NCI-H1048 (cell line): ENCODE measurements at places on chromosomes 2 and 18.

DNA sequence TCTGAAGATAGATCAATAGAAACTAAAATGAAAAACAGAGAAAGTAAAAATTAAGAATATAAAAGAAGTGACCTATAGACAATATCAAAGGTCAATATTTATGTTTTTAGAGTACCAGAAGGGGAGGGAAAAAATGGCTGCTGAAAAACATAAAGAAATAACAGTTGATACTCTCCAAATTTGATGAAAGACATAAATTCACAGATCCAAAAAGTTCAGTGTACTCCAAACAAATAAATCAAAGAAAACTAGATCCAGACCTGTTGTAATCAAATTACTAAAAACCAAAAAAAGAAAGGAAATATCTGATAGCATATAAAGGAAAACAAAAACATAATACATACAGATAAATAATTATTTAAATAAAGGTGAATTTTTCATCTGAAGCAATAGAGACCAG is 1689.1 kb upstream of the TMEFF2 start:
- DNase-seq: no peak

DNA sequence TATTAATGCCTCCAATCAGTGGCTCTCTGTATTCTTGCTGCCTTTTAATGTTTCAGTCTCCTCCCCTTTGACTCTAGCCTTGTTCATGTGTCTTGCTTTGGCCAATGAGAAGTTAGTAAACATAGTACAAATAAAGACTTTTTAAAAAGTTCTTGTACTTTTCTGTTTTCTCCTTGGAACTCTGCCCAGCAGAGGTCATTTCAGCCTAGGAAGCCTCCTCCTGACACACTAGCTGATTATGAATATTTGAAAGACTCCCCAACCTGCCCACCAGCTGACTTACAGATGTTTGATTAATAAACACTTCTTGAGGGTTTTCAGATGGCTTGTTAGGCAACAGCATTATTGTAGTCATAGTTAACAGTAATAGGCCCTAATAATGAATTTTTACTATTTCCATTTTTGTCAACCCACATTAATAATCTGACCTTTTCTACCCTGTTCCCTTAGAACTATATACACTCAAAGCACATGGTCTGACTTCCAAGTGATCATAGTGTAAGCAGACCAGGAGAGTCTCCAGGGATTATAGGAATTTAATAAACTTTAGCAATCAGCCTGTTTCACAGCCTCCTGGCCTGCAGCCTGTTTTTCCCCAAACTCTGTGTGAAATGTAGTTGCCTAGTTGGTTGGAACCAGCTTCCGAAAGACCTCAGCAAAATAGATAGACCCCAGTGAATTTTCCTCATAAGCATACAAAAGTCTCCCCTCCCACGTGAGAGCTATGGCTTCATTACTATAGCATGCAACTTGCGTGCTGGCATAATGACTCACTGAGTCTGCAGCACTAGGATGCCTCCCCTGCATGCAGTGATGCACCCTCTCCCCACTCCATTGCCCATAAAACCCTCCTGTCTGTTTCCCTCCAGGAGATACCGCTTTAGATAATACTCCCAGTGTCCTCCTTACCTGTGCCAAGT is 670.7 kb upstream of the ZNF804A start:
- no peak for DNase-seq

DNA sequence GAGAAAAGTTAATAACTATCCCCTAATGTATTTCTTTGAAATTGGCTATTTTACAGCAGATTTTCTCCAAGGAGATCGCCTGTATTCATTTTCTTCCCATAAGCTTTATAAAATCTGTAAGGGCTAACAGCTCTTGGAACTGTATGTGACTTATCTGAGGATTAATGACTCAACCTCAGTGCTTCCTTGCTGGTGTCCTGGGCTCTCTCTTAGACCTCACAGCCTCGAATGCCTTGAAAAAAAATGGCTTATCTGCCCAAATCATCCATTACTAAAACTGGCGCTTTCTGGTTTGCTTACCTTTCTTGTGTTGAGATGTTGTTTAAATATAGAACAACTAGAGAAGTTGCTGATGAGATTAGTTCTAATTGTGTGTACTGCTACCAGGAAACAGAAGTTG is 713.6 kb downstream of the SLC4A3 start:
- no peak for DNase-seq

DNA sequence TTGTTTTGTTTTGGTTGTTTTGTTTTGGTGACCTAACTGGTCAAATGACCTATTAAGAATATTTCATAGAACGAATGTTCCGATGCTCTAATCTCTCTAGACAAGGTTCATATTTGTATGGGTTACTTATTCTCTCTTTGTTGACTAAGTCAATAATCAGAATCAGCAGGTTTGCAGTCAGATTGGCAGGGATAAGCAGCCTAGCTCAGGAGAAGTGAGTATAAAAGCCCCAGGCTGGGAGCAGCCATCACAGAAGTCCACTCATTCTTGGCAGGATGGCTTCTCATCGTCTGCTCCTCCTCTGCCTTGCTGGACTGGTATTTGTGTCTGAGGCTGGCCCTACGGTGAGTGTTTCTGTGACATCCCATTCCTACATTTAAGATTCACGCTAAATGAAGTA is at the start of gene TTR:
TSS of gene TTR (plus strand) at position 250 of the 400 bp plus-strand sequence. CDS start at position 276, 26 bp downstream.
- no peak for DNase-seq

DNA sequence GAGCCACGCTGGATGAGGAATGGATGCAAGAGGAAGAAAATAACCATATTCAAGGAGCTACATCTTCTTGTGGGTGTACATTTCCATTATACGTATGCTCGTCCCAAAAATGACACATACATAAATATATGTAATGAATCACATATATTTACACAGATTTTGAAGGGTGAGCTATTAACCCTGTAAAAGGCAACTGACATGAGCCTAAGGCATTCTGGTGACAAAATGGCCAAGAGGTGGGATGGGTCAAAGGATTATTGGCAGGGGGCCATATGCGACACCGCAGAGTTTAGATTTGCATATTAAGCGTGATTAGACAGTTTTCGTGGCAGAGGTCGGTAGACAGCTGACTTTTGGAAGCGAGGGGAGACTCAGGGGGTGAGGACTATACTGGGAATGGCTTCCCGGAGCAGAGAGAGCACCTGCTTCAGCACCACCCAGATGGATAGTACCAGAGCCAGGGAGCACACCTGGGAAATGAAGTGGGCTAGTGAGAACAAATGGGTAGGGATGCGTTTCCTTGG is 431 bp upstream of the CNRIP1 start:
- DNase-seq: no peak

DNA sequence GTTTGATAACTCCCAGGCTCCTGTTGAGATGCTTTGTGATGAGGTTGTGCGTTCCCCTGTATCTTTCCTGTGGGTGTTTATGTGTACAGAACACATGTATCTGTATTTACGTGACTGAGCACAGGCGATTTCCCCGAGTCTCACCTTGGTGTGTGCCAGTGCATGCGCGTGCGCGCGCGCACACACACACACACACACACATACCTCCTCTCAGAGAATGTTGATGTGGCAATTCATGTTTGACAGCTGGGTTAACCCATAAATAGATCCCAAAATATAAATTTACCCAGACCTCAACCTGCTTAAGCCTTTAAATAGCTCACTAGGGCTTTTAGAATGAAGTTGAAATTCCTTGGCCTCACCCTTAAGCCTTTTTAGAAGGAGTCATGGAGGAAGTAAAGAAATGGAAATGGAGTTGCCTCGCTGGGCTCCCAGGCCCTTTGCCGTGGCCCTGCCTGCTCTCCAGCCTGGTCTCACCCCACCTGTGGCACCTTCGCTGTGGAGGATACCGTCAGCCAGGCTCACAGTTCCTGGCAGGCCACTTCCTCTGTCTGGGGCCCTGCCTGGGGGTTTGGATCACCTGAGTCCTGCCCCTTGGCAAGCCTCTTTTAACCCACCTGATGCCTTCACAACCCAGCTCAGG is 20.3 kb downstream of the AGAP1 start:
- no peak for DNase-seq

- DNase-seq: no peak
These were observed 100.4 kb downstream of the LDLRAD4 start for GRCh38 chr18:13318731-13319501.

GRCh38 chr18:53417003-53417402 is 807.5 kb downstream of the MBD2 start:
- DNase-seq: no peak

- no peak for DNase-seq
These were observed 321.2 kb upstream of the VRK2 start for GRCh38 chr2:57725337-57725947.

DNA sequence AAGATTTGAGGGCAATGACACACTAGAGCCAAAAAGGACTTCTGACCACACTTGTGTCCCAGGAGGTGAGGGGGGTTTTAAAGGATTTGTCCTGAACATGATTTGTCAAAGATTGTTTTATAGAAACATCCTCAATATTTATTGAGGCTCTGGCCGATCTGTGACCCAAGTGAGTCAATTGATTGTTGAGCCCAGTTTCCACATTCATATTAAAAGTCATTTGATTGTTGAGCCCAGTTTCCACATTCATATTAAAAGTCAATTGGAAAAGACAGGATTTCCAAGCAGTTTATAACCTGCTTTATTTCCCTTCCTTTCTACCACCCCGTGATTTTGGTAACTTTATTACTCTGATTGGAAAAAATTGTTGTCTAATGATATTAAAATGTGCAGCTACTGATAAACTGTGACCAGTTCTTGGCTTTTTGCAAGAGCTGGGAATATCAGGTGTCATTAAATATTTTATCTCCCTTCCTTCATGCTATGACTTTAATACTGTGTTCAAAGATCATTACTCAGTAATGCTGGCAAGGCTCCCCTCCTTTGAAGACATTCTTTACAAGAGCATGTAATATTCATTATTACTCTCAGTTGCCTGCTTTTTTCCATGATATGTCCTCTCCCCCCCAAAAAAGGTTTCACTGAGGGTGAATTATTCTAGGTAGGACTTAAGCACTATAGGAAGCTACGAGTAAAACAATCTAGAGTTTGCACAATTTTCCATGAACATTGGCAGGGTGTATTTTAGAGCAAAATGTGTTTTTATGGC is 75.3 kb downstream of the HRH4 start:
- DNase-seq: no peak

DNA sequence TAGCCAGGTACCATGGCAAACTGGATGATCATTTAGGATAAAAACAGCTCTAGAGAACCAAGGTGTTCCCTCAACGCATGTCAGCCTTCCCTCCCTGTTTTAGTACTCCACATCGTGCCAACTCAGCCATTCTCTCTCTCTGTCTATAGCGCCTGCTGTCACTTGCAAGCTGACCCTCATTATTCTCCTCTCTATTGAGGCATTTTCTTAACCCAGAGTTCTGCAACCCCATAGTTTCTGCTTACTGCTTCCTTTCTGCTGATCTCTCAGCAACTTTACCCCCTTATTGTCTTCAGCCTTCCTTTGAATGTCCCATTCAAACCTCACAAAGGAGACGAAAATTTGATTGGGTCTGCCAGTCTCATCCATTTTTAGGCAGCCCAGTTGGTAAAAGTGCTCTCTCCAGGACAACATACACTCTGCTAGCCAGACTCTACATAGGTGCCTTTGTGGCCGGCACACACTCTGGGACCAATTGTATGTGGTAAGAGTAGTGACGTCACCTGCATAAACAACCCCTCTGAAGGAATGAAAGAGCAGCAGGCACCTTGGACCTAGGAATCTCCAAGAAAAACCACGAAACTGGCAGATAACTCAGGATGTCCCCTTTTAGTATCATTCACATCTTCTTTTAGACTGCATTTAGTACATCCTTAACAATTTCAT is 367.2 kb upstream of the KCNH7 start:
- DNase-seq: no peak

DNA sequence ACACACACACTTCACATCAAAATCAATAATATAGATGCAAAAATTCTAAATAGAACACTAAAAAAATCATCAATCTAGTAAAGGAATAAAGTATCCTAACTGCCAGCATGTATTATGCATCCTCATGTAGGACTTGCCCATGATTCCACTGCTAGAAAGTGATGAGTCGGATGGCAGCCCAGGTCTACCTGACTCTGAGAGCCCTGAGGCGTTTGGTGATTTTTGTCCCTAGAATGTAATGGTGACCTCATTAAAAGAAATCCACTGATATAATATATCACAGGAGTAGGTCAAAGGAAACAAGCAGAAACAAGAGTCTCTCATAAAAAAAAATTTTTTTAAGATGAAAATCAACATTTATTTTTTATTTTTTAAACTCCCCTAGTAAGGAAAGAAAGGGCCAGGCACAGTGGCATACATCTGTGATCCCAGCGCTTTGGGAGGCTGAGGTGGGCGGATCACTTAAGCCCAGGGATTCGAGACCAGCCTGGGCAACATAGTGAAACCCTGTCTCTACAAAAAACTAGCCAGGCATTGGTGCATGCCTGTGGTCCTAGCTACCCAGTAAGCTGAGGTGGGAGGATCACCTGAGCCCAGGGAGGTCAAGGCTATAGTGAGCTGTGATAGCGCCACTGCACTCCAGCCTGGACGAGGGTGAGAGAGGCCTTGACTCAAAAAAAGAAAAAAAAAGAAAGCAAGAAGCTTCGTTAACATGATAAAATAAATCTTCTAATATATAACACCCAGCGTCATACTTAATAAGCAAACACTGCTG is 24.4 kb upstream of the ACTG2 start:
- no peak for DNase-seq

GRCh38 chr2:39538718-39539117 is 101.6 kb upstream of the MAP4K3 start:
- DNase-seq: no peak

DNA sequence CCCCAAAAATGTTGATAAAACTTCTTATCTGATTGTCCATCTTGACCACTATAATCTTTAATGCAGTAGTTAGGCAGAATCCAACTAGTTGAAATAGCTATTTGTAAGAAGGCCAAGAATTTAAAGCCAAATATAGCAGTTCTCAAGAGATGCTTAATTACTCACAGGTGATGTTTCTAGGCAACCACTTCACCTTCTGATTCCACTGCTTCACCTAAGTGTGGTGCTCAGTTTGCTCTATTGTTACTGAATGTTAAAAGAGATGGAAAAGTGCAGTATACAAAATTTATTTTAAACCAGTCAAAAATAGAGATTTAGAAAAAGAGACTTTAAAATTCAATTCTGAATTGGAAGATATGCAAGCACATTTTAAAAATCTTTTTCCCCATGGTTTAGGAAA is 539.4 kb downstream of the ZNF804A start:
- DNase-seq: no peak

DNA sequence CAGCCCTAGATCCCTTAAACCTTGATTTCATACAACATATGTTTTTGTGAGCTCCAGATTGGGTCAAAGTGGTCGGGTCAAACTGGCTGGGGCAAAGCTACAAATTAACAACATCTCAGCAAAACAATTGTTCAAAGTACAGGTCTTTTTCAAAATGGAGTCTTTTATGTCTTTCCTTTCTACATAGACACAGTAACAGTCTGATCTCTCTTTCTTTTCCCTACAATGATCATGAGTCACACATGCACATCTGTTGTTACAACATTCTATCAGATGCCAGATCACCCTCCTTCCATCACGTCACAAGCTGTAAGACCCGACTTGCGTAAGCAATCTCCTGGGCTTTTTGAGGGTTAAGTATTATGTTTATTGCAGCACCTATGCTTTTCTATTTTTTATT is 55.1 kb downstream of the RHOB start:
- no peak for DNase-seq

GRCh38 chr18:9992300-9992972 is 78.6 kb downstream of the VAPA start:
- no peak for DNase-seq

GRCh38 chr2:156537141-156537540 is 101.0 kb downstream of the GPD2 start:
- DNase-seq: no peak

- DNase-seq: no peak
These were observed 16.4 kb downstream of the KCNIP3 start for GRCh38 chr2:95313296-95314131.

GRCh38 chr2:181407171-181407570 is 50.0 kb upstream of the ITGA4 start:
- DNase-seq: no peak
